ENCODE measurements at places on chromosomes 6 and 20.

- no peak for DNase-seq
Observed at GRCh38 chr20:8375898-8376297, 243.8 kb downstream of the PLCB1 start.

DNA sequence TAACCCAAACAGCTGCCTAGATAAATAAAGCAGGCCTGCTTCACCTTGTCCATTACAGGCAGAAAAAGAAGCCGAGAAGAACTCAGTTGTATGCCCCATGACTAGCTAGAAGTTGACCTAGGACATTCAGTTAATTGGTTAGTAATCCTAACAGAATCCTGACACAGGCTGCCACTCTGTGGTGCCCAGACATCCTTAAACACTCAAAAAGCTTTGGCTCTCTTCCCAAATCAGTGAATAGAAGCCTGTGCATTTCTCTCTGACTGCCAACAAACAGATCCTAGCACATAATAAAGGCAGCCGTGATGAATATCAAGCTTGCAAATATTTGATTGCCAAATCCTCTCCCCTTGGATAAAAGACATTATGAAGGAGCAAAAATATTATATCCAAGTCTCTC is 519.1 kb upstream of the EYS start:
- DNase-seq, result no peak

DNA sequence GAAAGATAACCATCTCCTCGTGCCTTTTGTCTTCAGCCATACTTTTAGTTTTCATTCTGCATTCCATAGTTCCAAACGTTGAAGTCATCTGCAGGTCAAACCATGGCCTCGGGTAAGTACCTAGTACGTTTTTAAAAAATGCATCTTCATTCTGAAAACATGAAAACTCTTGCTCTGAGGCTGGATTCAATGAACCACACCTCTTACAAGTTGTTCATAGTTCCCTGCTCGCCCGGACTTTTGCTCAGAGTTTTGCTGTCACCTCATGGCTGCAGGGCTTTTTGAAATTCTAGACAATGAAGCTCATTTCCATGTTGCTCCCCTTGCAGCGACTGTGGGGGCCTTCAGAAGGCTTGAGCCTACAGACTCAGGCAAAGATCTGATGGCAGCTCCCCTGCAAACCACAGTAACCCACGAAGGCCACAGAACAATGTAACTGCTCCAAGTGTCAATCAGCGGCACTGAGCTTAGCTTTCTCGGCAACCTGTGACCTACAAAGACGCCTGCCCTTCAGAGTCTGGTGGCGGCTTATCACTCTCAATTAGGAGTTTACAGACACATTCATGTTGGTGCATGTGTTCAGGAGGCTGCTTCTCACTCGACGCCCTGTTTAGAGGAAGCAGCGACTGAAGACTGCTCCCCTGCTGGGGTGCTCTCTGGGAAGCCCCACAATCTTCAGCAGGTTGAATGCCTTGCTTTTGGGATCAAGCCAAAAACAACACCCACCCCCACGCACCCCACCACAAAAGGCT is 61.2 kb downstream of the FOXC1 start:
- no peak for DNase-seq

DNA sequence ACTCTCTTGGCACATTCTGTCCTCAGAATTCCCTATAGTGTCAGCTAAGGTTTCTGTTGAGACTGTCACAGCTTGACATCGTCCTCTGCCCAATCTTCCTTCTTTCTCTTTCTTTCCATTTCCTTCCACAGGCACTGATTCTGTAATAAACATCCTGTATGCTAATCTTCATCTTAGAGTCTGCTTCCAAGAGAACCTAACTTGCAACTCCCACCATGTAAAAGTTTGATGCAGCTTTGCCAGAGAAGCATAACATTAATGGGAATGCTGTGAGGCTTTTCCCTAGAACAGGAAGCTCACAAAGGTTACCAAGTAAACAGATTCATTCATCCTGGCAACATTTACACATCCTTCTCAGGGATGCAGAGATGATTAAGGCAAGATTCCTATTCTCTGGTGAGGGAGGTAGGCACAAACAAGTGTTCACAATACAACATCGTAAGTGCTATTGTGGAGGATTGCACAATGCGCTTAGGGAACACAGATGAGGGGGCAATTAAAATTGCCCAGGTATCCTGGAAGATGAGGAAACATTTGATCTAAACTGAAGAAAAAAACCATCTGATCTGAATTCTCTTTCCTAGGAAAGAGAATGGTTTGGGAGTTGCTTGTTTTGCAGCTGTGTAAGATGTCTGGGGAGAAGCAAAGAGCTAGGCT is 74.7 kb downstream of the GRM1 start:
- no peak for DNase-seq

DNA sequence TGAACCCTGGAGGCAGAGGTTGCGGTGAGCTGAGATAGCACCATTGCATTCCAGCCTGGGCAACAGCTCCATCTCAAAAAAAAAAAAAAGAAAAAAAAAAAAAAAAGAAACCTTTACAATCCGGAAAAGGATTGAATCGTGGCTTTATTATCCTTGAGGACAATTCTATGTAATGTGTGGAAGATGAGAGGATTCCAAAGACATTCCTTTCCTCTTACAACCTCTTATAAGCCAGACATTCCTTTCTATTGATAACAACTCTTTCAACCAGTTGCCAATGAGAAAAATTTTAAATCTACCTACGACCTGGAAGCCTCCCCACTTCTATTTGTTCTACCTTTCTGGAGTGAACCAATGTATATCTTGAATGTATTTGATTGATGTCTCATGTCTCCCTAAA is 91.2 kb upstream of the EEF1E1 start:
- DNase-seq, result no peak
